ENCODE measurements at places on chromosomes 4 and X.

- DNase-seq = no peak
These were observed 3.7 kb downstream of the GRIPAP1 start for GRCh38 chrX:48998391-48998790.

DNA sequence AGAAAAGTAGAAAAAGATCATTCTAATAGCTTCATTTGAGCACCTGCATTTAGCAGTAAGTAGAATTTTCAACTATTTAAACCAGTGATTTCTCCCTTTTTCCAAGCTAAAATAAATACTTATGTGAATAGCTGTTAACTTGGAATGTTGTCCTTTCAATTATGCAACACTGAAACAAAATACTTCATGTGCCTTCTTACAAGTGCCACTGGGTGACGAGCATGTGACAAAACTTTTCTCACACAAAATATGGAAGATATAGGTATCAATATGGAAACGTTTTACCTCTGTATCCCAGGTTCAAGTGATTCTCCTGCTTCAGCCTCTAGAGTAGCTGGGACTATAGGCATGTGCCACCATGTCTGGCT, 708.3 kb downstream of the STIM2 start:
- DNase-seq = no peak

- DNase-seq = no peak
These were observed 96.2 kb upstream of the SPRY1 start for GRCh38 chr4:123300222-123301039.

GRCh38 chrX:49970674-49971073, 48.3 kb downstream of the CLCN5 start:
- no peak for DNase-seq

DNA sequence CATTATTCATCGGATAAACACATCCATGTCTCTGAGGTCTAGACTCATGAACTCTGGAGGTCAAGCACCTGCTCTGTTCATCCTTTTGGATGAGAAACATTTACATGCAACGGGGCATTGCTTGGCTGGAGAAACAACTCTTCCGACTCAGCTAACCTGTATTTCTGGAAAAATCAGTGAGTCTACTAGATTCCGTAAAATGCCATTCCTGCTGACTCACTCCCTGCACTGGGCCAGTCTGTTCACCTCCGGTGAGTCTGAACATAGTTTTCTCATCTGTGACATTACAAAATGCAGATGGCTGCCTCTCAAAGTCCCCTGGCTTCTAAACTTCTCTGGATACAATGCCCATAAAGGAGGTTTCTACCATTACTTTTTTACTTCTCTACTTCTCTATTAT, 185.7 kb upstream of the HS3ST1 start:
- DNase-seq = no peak

DNA sequence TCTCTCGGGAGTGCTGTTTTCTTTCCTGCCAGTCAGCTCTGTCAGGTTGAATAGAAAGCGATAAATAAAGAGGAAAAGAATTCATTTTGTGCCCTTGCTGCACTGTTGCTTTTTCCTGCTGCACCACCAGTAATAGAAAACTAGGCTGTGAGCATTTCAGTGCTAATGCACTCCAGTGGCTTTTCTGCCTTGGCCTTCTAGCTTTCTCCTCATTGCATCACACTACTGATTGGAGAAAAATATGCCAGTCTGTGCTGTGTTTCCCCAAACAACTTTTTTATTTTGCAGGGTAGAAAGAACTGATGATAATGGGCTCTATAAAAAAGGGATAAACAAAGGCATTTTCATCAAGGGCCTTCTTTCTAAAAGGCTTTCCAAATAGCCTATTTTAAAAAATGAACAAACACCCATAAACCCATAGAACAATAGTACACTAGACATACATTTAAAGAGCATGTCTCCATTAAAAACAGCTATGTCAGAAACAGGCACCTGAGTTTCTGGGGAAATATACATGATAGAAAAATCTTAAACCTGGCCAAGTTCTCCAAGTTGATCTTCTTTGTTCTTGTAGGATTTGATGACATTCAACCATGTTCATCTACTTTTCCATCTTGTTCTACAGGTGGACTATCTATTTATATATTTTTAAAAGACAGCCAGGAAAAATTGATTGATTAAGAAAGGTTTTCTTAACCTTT, 86.3 kb downstream of the GPRIN3 start:
- no peak for DNase-seq

Data from stimulated activated CD8-positive, alpha-beta memory T cell treated with anti-CD3 and anti-CD28 coated beads, Interleukin-15, amount 100 ng/mL, for 24 hours (primary cell).